ENCODE measurements at places on chromosomes 3 and 15.
A peak's percentile ranks its signal among the peaks of the same experiment; 100 is the strongest.

- DNase-seq = peak; percentile 44
Measured at GRCh38 chr3:160686955-160687535, 10.1 kb downstream of the ARL14 start.

DNA sequence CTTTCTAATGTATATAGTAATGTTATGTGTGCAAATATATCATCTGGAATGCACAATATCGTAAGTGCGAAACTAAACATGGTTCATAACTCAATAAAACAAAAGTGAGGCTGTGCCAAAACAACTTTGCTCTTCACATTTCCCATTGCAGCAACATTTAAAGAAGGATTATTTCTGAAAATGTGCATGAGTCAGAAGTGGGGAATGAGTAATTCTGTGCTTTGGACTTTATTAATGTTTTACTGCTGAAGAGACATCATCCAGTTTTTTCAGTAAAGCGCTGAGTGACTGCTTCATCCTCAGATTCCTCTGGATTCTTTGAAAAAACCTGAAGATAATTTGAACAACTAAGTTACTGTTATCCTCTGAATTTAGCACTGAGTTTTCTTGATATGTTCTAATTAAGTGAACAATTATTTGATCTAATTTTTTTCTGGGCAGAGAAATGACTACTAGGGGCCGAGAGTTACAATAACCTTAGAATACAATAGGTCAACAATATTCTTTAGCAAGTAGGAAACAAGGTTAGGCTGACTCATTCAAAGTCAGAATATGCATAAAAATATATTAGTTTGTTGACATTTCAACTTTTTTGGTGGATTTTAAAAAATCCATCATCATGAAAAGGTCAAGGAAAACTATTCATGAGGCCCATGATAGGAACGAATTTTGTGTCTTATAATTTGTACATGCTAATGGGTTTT is 20.0 kb upstream of the PLCL2 start:
- peak; percentile 74 for DNase-seq

DNA sequence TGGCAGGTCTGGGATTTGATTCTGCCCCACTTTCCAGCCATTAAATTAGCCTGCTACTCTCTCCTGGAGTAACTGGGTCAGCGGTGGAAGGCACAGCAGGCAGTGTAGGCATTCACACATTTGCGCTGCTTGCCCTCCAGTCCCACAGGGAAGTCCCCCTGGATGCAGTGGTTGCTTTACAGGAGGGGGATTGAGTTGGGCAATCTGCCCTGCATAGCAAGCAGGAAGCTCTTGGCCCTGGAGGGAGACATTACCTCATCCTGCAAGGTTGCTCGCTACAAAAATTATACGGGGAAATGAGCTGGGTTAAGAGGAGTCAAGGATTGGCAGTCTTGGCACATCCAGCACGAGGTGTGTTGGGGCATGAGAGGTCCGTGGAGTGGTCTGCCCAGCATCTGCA is 14.8 kb downstream of the MCM2 start:
- DNase-seq = no peak

- DNase-seq = no peak
Measured at GRCh38 chr15:99348412-99348811, 97.1 kb downstream of the LRRC28 start.

DNA sequence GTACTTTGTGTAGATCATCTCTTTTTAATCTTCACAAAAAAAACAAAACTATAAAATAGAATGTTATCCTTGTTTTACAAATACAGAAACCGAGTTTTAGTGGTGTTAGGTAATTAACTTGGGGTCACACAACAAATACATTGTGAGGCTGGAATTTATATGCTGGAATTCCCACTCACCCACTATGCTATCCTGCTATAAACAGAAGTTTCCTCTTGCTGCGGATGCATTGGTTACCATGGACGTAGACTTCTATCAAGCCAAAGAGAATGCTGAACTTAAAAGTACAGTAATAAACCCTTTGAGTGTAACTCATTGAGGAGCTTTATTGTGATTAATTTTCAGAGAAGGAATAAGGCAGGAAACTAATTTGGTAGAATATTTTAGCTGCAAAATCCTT is 9.2 kb downstream of the SNAP23 start:
- DNase-seq = no peak

DNA sequence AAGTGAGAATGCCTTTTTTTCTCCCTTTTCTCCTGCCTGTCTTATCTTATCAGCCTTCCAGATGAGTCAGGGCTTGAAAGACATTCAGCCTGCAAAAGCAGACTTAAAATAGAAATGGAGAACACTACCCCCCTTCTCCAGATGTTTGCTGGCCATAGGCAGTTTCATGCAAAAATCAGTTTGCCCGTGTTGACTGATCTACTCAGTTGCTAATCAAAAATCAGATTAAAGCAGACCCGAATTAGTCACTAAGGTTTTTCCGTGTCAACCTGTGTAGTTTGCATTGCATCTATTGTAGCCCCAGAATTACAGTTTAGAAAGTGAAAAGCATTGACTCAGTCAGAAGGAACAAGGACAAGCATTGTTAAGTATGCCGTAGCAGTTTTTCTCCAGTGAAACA is 56.2 kb downstream of the IL5RA start:
- no peak for DNase-seq

DNA sequence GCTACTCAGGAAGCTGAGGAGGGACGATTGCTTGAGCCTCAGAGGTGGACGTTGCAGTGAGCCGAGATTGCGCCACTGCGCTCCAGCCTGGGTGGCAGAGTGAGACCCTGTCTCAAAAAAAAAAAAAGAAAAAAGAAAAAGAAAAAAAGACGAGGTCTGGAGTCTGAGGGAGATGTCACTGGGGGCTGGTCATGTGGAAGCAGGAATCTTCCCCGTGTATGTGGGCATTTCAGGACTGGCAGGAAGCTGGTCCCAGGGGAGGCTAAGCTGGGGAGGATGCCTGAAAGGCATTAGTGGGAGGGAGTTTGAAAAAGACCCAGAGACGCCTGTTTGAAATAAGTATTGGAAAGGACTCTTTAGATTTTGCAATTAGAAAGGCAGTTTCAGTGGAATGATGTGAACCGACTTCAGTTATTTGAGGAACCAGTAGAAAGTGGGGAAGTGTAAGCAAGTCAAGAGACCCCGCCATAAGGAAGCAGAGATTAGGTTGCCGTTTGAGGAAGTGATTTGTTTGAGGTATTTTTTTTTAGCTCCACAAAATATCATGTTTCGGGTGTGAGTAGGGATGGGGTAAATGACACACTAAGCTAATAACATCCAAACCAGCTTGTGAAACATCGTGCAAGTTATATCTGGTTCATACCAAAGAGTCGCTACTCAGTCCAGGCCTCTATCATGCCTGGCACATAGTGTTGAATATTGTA is 55.5 kb downstream of the ST6GAL1 start:
- no peak for DNase-seq

DNA sequence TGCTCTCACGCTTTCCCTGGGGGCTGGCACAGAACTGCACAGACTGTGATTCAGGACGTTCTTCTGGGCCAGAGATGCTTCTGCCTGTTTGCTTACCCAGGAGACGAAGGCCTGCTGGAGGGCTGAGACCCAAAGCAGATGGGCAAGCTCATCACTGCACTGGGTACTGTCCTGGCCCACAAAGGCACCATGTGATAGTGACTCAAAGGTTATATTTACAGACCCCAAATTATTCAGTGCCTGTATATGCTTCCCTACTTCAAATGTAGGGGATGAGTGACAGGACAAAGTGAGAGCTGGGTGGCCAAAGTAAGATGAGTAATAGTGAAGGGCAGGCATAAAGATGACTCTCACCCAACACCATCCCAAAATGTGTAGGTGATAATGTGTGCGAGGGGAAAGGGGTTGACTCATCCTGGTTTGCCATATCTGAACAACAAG is 127.4 kb downstream of the WDR76 start:
- no peak for DNase-seq

DNA sequence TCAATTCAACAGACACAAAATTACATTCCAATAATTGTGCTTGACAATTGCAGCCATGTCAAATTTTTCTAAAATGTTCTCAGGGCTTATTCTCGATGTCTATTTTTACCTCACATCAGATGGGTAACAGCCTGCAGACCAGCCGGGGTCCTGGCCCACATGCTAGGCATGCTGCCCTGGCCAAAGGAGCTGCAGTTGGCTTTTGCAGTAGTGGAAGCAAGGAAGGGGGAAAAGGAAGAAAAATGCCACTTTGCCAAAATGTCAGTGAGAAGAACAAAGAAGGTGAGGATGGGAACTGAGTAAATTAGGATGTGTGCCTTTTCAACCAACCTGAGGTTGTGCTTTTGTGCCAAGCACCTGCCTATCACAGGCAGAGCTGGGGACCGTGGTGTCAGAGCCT is 161.0 kb downstream of the FOXB1 start:
- no peak for DNase-seq

- DNase-seq = no peak
Measured at GRCh38 chr3:120081719-120082118, 12.5 kb downstream of the GSK3B start.

DNA sequence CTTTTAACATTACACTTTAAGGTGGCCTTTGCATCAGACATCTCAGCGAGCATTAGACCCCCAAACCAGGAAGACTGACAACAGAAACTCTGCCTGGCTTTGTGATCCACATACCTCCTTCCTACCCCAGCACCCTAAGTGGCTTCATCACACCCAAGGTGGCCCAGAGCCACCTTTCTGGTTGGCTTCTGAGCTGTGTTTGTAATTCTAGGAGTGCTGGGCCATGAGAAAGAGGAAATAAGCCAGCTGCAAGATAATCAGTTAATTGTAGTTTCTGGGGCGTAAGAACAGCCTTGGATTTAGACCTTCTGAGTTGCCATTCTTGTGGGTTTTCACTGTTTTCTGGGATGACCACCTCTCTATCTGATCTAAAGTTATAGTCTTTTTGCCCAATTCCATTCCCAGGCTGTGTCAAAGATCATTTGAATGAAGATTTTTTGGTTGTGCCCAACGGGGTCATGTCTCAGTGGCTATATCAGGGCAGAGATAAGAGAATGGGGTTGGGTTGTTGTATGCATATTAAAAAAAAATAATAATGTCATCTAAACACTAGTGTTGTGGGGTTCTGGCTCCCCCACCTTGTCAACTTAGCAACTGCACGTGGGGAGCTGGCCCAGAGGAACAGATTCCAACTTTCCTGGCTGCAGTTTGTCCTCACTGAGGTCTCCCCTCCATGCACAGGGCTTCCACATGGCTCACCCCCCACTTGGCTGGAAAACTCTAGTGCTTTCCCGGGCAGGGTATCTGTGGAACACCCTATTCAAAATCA is 234.8 kb upstream of the WNT5A start:
- DNase-seq = peak; percentile 79

DNA sequence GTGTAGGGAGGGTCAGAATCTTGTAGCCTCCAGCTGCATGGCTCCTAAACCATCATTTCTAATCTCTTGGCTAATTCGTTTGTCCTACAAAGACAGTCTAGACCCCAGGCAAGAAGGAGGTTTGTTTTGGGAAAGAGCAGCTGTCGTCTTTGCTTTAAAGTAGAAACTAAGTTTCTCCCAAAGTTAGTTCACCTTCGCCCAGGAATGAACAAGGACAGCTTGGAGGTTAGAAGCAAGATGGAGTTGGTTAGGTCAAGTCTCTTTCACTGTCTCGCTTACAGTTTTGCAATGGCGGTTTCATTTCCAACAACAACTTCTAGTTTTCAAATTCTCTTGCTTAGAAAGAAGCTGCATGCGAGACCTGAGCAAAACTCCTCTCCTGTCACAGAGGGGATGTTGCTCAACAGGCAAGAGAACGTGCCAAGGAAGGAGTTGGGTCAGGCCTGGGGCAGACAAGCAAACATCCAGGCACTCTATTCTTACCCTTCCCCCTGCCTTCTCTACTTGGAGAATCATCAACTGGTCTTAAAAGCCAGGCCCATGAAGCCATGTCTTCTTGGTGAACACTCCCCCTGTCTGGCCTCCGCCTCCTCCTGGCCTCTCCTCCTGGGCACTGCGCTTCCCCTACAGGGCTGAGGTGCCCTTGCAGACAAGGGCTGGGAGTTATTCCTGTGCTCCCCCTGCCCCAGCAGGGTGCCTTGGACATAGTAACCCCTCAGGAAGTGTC is 57.6 kb downstream of the TMEM44 start:
- peak; percentile 11 for DNase-seq

GRCh38 chr15:47507221-47507985 is 209.9 kb upstream of the SEMA6D start:
- no peak for DNase-seq

DNA sequence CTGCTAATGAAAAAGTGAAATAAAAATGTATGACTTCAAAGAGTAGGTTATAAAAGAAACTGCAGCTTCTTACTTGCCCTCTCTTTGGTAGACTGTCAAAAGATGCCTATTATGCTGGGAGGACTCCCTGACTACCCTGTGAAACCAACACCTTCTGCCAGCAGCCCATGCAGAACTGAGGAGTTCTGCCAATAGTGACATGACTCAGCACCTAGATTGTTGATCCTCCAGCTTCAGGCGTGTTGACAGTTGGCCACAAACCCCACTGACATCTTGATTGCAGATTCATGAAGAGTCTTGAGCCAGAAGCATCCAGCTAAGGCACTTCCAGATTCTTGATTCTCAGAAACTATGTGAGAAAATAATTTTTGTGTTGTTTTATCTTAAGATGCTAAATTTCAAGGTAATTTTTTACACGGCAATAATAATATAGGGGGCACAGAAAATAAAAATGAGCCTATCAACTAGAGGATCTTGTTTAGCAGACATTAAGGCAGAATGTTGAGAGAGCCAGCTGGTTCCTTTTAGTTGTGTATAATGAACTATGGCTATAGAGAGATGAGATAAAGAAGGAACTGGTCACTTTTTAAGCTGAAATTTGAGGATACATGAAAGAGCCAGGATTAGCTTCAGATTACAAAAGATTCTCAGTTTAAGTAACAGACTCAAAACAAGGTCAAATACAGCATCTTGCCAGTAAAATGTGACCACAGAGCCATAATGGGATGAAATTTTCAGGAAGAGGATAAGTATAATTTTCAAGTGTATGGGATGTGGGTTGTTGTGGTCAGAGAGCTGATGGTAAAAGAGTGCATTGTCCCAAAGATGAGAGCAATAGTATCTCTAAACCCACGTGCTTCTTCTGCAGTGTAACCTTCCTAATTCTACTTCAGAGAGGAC is 588.7 kb upstream of the CBLB start:
- peak; percentile 76 for DNase-seq

- DNase-seq = no peak
Measured at GRCh38 chr15:95635666-95636065, 694.8 kb upstream of the NR2F2 start.

- no peak for DNase-seq
Measured at GRCh38 chr15:76996526-76997401, 1.8 kb downstream of the PSTPIP1 start.

DNA sequence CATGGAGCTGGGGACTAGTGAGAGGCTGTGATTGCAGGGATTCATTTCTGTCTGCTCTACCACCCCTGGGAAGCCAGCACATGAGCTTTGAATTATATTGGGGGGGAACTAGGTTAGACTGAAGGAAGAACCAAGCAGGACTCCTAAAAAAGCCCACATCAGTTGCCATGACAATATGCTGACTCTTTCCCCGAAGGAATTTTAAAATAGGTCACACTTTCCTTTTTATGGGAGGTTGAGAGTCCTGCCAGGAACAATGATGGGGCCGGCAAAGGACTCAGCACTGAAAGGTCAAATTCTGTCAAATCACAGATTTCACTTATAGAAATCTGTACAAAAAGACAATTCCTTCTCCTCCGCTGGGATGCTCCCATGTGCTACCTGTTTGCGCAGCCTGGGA is 130.8 kb downstream of the ZNF621 start:
- no peak for DNase-seq
